Large intestine (tissue), 12 donors: ENCODE measurements at places on chromosomes 12 and 14. TPM values are rescaled to one million over a fixed set of nuclear protein-coding genes. Genes with fewer than 3 reads are reported as not detected.

GRCh38 chr12:50841716-50842531 is 802 bp upstream of the TMPRSS12 start:
- DNase-seq, result no peak

- no peak for DNase-seq
These were observed 37.6 kb upstream of the SPTLC2 start for GRCh38 chr14:77654001-77654441.

DNA sequence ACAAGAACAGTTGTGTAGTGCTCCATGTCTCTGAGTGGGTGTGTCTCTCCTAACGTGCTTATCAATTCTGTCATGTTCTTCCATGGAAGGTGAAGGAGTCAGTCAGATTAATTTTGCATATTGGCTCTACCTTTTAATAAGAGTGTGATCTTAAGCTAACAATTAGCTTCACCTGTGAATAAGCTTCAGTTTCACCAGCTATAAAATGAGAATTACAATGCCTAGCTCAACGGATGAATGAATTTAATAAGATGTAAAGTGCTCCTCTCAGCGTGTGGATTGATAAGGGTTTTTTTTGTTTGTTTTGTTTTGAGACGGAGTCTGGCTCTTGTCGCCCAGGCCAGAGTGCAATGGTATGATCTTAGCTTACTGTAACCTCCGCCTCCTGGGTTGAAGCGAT is 32.7 kb downstream of the CCDC175 start:
- DNase-seq, result no peak

- no peak for DNase-seq
These were observed 163.4 kb downstream of the AKAP6 start for GRCh38 chr14:32492457-32492856.

- no peak for DNase-seq
These were observed 66.6 kb upstream of the FAR2 start for GRCh38 chr12:29082522-29082921.

DNA sequence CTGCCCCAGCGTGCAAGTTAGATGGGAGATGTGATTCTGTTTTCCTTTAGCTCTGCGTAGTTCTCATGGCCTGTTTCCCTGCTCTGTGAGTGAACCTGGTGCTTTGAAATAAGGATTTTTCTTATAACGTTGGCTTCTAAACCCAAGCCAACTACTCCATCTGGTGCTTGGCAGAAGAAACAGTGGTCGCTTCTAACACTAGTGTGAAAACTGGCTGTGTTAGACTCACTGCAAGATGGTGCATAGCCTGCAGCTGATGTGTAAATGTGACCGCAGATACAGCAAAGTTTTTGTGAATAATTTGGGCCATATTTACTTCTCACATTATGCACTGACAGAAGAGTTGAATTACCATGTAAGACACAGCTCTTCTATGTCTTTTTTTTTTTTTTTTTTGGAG is 12.2 kb downstream of the GTF2H3 start:
- DNase-seq, result no peak

Gene NCKAP5L
- polyA plus RNA-seq, result 9.7 TPM
